CD8-positive, alpha-beta memory T cell (primary cell): ENCODE measurements at places on chromosomes 3 and 15.

DNA sequence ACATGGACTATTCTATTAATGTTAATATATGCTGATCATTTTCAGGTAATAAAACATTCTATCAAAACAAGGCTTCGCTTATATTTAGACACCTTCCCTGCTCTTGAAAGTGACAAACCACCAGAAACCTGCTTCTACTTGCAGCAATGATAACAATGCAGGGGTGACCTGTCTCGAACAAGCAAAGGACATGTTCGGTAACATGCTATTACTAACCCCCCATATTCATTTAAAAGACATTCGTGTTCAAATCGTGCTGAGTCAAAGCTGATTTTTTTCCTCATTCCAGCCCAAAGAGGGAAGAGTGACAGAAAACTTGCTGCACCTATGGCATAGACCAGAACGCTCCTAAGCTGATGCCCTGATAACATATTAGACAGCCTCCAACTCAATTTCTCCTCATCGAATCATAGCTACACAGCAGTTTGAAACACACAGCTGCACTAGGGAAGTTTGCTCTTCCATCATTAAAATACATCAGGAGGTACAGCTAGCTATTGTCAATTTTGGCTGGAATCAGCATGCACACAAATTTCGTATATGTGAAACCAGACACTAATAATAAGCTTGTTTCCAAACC, 341.5 kb downstream of the FOXP1 start:
- DNase-seq: no peak

- no peak for DNase-seq
Measured at GRCh38 chr3:53269888-53270880, 14.4 kb upstream of the TKT start.

DNA sequence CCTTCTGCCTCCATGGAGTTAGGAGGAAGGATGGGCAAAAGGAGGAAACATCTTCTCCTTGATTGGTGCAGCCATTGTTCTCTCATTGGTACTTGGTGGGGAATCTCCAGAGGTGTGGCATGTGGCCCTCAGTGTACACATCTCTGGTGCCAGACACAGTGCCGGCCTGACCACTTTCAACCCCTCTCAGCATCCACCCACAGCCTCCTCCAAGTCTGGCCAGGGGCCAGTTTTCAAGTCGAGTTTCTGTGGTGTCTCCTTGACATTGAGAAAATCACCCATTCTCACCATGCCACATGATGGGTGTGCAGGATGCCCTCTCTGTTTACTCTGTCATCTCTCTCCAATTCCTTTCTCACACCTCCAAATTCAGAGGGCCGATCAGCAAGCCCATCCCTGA, 12.8 kb upstream of the FSIP1 start:
- no peak for DNase-seq

- no peak for DNase-seq
Measured at GRCh38 chr3:46024131-46024530, 3.2 kb downstream of the XCR1 start.

DNA sequence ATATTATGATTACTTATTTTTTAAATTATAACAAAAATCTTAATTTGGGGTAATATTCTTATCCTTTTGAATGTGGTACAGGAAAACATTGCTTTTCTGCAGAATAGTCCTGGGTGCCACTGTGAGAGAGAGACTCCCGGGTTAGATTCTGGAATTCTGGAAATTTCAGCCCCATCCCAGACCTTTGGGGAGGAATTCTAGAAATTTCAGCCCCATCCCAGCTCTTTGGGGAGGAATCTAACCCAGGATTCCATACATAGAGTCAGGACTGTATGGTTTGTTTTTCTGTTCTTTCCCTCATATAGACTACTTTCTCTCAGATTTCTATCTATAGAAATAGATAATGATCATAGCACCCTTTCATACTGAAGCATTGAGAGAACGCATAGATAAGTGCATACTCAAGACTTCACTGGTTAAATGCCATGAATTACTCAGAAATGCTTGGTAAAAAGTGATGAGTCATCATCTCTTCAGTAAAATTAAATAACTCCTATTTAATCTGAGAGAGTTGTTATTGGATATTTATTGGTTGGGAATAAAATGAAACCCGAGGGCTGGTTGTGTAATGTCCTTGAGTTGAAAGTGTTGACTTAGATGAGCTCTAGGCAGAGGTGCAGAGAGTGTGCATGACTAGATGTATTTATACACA, 8.3 kb downstream of the EIF2AK4 start:
- no peak for DNase-seq

GRCh38 chr3:36482256-36482655, 102.0 kb downstream of the STAC start:
- no peak for DNase-seq

DNA sequence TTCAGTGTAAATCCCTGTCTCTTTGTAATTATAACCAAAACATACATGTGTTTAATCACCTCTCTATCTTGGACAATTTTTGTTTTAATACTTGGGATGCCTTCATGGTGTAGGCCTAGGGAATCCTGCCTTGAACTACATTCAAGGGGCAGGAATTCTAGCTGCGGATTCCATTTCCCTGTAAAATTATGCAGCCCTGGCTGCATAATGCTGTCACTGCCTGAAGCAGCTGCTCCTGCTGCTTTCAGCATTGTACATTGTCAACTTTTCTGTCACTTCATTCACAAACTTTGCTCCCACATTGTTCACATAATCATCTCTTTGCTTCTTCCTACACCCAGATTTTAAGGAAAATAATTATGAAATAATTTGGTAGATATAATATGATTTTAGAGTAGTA, 638.7 kb downstream of the RBMS3 start:
- DNase-seq: no peak
